ENCODE measurements at places on chromosomes 2 and 18.

DNA sequence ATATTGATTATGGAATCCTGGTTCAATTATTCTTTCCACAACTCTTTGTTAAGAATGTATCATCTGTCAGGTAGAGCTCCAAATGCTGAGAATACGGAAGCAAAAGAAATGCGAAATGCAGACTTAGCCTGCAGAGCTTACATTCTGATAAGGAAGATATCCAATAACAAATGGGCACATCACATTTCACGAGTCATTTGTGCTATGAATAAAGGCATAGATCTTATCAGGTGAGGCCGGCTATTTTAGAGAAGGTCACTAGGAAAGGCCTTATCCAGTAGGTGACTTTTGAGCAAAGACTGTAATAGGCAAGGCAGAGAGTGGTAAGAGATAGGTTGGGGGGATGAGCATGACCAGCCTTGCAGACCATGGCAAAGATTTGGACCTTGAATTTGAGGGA, 174.3 kb upstream of the SERPINE2 start:
- DNase-seq: no peak

DNA sequence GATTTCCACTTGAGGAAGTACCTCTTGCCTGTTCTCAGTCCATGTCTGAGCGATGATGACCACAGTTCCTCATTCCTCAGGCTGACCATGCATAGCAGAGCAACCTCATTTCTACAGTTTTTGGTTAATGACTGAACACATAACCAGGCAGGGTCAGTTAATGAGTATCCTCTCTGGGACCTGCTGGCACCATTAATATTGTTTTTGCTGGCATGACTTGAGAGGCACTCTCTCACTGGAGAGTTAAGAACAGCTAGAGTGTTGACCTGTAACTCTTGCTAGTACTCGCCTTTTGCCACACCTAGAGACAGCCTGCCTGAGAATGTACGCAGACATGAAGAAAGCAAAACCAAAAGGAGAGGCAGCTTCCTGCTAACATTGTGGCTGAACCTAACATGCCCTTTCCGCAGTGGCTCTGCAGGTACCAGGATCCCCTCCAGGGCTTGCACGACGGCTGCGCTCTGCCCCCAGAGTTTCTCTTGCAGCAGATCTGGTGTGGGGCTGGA, 23.9 kb downstream of the PECR start:
- peak; percentile 90 for DNase-seq

GRCh38 chr2:201007584-201007998, 44.1 kb upstream of the ORC2 start:
- no peak for DNase-seq

DNA sequence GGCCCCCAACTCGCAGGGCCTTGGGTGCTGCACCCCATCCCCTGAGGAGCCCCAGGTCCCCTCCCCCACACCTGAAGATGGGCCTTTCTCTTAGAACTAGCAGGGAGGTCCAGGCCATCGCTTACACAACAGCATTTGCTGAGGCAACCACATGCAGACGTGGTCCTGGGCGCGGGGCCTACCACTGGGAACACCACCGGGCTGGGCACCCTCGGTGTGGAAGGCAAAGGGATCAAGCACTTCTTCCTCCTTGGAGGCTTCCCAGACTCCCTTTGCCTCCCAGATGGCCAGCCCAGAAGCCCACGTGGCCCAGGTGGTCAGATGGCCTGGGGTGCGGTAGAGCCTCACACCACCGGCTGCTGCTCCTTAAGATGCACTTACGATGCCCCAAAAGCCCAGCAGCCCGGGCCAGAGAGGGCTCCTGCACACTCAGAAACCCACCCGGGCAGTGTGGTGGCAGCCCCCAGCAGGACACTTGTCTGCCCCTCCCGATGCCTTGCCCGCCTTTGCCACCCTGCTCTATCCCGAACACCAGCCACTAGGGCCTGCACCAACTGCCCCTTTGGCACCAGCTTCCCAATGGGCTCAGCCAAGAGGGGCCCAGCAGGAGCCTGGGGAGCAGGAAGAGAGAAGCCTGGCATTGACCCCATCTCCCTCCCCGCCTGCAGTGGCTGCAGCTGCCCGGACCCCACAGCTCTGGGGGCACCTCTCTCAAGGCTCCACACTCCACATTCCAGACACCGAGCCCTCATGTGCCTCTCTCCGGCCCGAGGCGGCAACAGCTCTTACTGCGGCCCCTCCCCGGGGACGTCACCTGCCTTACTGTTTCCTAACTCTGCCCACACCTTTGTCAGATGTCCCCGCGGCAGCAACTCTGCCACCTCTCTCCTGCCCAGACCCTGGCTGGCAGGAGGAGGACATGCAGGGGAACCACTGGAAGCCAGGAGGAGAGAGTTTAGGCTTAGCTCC, 13.9 kb upstream of the MLPH start:
- no peak for DNase-seq

- no peak for DNase-seq
These were observed 170.0 kb downstream of the AGAP1 start for GRCh38 chr2:235663875-235664274.

- peak; percentile 48 for DNase-seq
These were observed 202.7 kb downstream of the CYP26B1 start for GRCh38 chr2:71944806-71945602.

GRCh38 chr2:197600306-197600705, 75.1 kb downstream of the RFTN2 start:
- DNase-seq: no peak

- peak; percentile 96 for DNase-seq
These were observed 45.8 kb downstream of the PTPN2 start for GRCh38 chr18:12838178-12838634.

- no peak for DNase-seq
These were observed 301.9 kb downstream of the RIT2 start for GRCh38 chr18:42813570-42813969.

DNA sequence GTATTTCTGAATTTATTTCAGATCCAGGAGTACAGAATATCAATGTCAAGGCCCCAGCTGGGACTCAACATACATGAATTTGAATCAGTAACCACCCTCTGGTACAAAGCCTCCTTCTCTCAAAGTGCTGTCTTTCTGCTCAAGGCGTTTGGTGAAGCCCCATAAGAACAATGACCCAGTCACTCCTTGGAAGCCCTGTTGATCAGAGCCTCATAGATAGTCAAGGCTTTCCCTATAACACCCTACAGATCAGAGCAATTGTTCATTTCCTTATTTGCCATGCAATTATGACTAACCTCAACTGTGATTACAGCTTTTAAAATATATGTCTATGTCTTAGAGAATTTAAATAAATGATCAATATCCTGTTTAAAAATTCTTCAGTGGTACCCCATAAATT, 159.1 kb upstream of the CREB1 start:
- DNase-seq: no peak

DNA sequence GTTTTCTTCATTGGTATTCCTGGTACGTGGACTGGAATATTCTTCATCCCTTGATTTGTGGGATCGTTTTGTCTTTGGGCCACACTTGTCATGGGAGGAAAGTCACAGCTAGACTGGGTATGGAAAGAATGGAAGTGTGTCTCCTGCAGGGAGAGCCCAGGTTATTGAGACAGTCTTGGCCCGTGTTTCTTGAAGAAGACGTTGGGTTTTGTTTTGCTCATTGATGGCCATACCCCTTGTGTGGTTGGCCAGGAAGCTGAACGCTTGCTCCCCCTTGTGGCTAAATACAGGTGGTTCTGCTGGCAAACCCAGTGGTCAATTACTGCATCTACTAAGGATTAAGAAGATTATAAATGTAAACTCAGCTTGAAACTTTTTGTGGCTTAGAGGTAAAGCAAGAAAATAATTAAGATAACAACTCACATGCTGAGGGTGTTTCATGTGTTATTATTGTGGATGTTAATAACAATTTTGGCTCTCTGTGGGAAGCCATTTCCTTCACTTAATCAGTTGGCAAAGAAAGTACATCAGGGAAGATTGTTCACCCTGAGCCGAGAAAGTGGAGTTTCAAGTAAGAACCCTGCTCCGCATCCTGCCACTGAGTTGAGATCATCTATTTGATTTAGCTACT, 91.8 kb downstream of the NEDD4L start:
- peak; percentile 74 for DNase-seq

DNA sequence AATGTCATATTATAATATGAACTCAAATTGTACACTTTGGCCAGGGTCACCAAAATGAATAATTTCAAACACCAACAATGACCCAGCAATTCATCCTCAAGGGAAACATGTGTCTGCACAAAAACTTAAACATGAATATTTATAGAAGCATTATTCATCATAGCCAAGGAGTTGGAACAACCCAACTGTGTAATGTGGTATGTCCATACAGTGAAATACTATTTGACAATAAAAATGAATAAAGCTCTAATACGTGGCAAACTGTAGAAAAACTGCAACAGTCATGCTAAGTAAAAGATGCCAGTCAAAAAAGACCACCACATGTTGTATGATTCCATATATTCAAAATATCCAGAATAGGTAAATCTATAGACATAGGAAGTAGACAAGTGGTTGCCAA, 294.6 kb upstream of the CCDC68 start:
- DNase-seq: no peak

GRCh38 chr2:144587306-144587705, 67.4 kb upstream of the ZEB2 start:
- no peak for DNase-seq

DNA sequence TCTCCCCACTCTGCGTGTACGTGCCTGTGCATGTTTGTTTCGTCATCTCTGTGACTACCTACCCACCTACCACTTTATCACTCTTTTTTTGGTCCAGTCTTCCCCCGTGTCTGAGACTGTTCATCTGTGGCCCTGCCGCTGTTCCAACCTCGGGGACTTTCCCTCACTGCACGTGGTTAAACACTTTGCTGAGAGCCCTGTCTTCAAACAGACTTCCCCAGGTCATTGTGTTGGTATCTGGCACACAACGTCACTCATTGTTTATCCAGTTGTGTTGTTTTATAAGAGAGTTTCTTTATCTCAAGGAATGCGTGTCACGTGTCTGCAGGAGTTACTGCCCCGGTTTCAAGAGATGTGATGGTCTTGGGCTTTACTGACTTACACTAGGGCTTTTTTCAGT, 262.0 kb upstream of the RASGRP3 start:
- DNase-seq: peak; percentile 72

DNA sequence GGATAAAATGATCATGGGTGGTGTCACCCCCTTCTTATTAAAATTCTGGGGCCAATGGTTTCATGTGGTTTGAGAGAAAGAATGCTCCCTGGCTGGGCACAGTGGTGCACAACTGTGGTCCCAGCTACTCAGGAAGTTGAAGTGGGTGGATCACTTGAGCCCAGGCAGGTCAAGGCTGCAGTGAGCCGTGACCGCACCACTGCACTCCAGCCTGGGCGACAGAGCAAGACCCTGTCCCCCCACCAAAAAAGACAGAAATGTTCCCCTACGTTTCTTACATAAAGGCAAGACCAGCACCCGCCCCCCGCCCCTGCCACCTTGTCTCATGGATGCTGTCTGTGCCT, 53.0 kb upstream of the ID2 start:
- no peak for DNase-seq

DNA sequence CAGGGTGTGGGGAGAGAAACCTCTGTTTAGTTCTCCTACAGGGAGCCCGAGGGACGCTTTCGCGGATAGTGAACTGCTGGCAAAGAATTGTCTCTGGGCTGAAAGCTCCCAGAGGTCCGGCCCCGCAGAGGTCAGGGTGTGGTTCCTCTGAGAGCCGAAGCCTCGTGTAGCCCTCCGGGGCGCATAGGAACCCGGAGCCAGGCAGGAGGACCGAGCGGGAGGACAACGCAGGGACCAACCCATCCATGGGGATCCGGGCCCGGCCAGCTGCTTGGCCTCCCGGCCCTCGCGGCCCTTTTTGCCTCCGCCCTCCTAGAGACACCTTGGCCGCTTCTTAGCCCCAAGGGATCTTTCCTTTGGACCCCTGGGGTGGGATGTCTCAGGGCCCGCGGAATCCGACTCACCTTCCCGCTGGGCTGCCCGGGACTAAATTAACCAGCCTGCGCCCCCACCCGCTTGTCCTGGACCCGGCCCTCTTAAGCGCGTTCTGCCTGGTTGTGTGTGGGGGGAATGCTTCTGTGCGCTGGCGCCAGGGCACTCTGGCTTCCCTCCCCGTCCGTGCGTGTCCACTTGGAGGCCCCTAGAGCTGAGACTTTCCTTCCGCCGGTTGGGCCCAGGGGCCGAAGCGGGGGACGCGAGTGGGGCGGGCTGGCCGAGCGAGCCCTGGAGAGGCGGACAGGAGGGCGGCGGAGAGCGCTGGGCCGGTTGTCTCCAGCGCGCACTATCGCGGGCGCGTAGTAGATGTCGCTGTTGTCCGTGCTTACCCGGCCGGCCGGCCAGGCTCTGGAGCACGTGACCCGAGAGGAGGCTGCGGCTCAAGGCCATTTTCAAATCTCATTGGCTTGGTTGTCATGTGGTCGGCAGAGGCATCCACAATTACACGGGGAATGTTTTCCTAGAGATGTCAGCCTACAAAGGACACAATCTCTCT, at the start of gene HOXD10:
TSS of gene HOXD10 (plus strand) at position 896 of the 931 bp plus-strand sequence. CDS start 56 bp downstream, outside the sequence.
- DNase-seq: no peak

GRCh38 chr2:14737201-14737600, 104.7 kb downstream of the LRATD1 start:
- DNase-seq: no peak

- DNase-seq: no peak
These were observed 61.0 kb downstream of the AQP4 start for GRCh38 chr18:26804519-26804918.

DNA sequence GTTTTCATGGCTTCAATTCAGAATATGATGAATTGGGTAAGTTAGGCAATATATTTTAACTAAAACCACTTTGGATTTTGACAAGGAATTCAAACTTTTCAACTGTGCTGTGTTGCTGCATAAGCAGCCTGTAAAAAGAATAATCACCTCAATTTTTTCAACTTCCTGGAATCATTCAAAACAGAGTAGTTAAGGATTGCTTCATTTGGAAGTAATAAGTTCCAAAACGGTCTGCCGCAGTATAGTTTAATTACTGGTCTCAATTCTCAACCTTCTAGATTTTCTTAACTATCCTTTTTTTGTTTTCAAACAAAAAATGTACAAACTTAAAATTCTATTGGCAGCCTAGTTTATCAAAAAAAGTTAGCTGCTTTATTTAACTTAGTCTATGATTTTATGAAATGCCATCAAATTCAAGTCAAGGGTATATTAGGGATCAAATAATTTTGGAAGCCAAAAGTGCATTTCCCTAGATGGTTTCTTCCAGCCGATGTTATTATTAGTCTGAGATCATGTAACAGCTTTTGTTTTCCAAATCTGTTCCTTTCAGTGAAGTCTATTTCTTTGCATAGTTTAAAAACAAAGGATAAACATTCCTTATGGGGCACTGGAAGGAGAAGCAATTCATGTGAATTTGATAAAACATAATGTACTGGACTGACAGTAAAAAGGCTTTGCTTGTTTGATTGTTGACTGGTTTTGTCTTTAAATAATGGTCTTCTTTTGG, 76.1 kb upstream of the ETAA1 start:
- no peak for DNase-seq

DNA sequence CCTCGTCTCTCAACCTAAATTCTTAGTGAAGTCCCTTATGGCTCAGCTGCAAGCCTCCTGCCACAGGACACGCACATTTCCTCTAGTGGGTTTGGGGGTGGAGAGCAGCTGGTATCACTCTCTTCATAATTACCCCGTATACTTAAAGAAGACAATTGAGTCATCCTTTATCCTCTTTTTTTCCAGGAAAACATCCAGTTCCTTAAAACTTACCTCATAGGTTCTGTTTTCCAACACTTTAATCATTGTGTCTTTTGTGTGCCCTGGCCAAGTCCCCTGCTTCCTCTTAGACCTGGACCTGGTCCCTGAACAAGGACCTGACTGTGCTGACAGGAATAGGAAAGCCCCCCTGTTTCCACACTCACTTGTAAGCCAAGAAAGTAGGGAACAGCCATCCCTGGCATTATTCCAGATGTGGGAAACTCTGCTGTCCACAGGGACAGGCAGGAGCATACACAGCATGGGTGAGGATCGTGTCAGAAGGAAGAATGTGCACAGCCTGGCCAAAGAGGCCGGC, 42.3 kb upstream of the MYO1B start:
- peak; percentile 81 for DNase-seq

All from EH (cell line).